ENCODE measurements at places on chromosomes 16 and 17. TPM values are rescaled to one million over a fixed set of nuclear protein-coding genes. Genes with fewer than 3 reads are reported as not detected.

Gene BRIP1
- 11.6 TPM for total RNA-seq

Gene TMIGD1
- not detected for total RNA-seq

Gene ARHGAP27
- total RNA-seq, result 13.9 TPM

Gene CCDC200
- not detected for total RNA-seq

Gene METTL22
- 32.7 TPM for total RNA-seq

Gene HID1
- total RNA-seq, result 0.29 TPM

Gene ALOX15
- total RNA-seq, result not detected

Gene IL21R
- 2.2 TPM for total RNA-seq

Gene ASPA
- total RNA-seq, result 1.2 TPM

Gene RANBP10
- 4.9 TPM for total RNA-seq

Gene RAB26
- total RNA-seq, result 2.9 TPM

Gene TEKT1
- total RNA-seq, result not detected

Gene KRT34
- total RNA-seq, result 0.17 TPM

Gene FOXC2
- 1.0 TPM for total RNA-seq

Gene SLC16A11
- 0.66 TPM for total RNA-seq

Gene XYLT1
- total RNA-seq, result 23.1 TPM
